Stimulated activated CD4-positive, alpha-beta T cell treated with anti-CD3 and anti-CD28 coated beads, Interleukin-15, amount 100 ng/mL, for 1 hour (primary cell): ENCODE measurements at places on chromosomes 1 and 21.

DNA sequence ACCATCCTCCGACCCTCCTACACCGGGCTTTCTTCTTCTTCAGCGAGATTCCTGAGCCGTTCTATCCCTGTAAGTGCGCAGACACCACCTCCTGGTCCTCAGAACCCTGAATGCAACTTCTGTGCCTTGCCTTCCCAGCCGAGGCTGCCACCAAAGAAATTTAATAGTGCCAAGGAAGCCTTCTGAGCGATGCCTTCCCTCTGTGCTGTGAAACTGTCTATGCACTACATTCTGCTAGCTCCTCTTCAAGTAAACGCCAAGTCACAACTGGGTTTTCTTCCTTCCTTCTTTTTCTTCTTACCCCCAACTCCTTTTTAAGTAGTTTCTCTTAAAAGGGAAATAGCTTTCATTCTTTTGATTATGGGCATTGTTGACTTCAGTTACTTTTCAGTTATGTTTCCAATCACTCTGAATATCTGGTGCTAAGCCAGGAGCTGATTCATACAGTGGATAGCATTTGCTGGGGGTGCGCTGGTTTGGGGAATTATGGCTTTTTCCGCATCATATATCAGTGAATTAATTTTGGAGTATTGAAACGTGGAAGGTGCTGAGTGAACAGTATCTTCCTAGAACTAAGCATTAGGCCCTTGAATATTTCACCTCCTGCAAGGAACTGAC lies 38.6 kb upstream of the GPR88 start:
- no peak for DNase-seq

- no peak for DNase-seq
These were observed 36.9 kb upstream of the BACH1 start for GRCh38 chr21:29261555-29262540.

DNA sequence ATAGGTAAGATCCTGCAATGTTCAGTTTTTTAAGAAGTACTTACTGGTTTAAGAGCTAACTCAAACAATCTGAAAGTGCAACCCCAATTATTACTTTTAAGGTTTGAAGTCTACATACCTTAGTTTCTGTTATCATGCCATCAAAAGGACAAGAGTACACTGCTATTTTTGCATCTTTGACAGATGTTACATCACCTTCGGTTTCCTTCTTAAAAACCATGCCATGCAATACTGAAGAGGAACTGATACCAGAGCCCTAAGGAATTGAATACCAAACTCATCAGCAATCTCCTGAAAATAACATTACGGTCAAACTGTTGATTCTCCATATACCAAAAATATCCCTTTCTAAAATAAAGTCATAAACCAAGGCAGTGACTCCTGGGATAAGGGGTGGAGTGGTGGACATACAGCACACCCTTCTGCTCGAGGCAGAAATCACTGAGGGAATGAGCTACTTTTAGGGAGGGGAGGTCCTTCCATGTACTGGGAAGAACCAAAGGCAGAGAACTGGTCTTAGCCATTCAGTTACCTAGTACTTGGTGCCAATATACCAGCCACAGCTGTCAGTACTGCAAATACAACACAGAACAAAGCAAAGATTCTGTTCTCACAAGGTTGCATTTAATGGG lies 8.5 kb downstream of the CCT8 start:
- no peak for DNase-seq

GRCh38 chr1:117531222-117531621 lies 74.6 kb upstream of the TENT5C start:
- no peak for DNase-seq
